ENCODE measurements at places on chromosomes 16 and 17.

GRCh38 chr17:56144223-56144622, 9.1 kb upstream of the ANKFN1 start:
- DNase-seq: no peak

- no peak for DNase-seq
These were observed 163.8 kb upstream of the CACNG5 start for GRCh38 chr17:66671156-66671555.

GRCh38 chr17:1384905-1385435, 15.1 kb downstream of the YWHAE start:
- no peak for DNase-seq

DNA sequence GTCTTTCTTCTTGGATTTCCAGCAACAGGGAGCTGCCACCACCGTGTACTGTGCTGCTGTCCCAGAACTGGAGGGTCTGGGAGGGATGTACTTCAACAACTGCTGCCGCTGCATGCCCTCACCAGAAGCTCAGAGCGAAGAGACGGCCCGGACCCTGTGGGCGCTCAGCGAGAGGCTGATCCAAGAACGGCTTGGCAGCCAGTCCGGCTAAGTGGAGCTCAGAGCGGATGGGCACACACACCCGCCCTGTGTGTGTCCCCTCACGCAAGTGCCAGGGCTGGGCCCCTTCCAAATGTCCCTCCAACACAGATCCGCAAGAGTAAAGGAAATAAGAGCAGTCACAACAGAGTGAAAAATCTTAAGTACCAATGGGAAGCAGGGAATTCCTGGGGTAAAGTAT, 389.0 kb downstream of the MAF start:
- no peak for DNase-seq

- DNase-seq: no peak
These were observed 56.2 kb downstream of the TK2 start for GRCh38 chr16:66493490-66494401.

DNA sequence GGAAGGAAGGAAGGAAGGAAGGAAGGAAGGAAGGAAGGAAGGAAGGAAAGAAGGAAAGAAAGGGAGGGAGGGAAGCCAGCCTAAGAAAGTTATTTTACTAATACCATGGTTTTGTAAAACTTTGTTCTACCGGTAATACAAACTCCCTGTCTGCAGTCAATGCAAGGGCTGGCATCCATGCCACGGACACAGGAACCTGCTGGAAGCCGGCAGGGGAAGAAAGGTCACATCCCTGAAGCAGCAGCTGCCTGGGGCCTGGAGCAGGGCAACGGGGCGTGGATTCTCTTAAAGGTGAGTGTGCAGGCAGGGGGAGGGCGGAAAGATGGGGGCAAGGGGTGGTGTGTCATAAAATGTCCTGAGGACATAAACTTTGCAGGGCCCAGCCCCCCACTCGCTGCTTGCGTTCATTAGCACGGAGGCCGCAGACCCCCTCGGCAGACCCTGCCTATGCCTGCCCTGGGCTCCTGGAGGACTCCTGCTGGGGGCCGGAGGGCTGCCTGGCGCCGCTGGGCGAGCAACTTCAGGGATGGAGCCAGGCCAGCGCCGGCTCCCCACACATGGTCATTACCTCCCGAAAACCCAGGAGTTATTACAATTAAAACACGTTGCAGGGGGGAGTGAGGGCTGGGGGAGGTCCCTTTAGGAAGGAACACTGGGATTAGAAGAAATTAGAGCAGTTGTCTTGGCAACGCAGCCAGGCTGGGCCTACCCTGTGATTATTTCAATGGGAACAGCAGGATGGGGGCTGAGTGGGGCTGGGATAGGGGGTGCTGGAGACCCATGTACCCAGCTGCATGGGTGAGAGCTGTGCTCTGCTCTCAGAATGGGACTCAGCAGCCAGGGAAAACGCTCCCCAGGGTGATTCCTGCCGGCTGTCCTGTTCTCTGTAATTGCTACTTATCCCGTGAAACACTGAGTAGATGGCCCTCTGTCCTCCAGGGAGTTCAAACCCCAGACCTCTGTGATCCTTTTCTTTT, 257.9 kb downstream of the SOX9 start:
- DNase-seq: no peak
